ENCODE measurements at places on chromosomes 2 and 18. TPM values are rescaled to one million over a fixed set of nuclear protein-coding genes. Genes with fewer than 3 reads are reported as not detected.

- H3K27ac ChIP-seq, result no peak overlapping the region
- H3K4me1 ChIP-seq, result no peaks in the 10 kb centered on the region
- no peak for DNase-seq
- H3K27me3 ChIP-seq, result no peaks in the 10 kb centered on the region
- H3K4me3 ChIP-seq, result no peak overlapping the region
- no peaks in the 10 kb centered on the region for H3K36me3 ChIP-seq
Measured at GRCh38 chr2:238725298-238725697, 122.6 kb upstream of the TWIST2 start.

GRCh38 chr18:58438958-58439300 is 190.0 kb downstream of the ALPK2 start:
- H3K4me1 ChIP-seq, result no peaks in the 10 kb centered on the region
- H3K36me3 ChIP-seq, result no peaks in the 10 kb centered on the region
- H3K27ac ChIP-seq, result no peak overlapping the region
- no peaks in the 10 kb centered on the region for H3K27me3 ChIP-seq
- peak overlapping the region; percentile 48 for H3K4me3 ChIP-seq
- no peak for DNase-seq

FBLN7 gene
- 34.0 TPM for total RNA-seq

KLF11 gene
- total RNA-seq, result 47.2 TPM

DNA sequence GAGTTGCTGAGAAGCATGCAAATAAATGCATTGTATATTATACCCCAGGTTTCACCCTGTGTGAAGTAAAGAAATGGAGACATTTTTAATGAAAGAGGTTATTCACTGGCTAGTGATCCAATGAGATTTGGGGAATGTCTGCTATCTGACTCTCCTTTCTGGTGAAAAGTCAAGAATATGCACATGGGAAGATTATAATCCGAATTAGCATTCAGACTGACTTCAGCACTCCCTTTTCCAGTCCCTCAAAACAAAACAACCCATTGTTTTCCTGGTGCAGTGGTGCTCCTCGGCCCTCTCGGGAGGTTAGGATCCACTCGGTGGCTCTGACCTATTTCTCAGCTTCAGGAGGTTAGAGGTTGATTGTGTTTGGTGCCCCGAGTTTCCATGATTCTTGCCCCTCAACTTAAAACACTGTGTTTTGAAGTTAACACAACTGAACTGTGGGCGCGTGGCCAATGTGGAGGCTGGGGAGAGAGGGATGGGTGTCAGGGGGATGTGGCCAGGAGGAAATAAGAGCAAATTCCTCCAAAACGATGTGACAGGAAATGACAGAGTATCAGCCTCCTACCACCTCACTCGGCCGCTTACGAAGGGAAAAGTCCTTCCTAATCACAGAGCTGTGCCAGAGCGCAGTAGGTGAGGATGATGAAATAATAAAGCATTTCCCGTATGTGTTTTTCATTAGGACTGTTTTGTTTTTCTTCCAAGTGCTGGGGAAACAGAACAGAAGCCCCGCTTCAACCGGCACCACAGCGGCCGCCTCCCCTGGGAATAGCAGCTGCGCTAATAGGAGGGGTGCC is 440.1 kb downstream of the MTX2 start:
- no peak overlapping the region for H3K4me3 ChIP-seq
- no peak overlapping the region for H3K27ac ChIP-seq
- DNase-seq, result no peak
- no peaks in the 10 kb centered on the region for H3K36me3 ChIP-seq
- H3K4me1 ChIP-seq, result no peaks in the 10 kb centered on the region

SERPINB10 gene
- not detected for total RNA-seq

DNA sequence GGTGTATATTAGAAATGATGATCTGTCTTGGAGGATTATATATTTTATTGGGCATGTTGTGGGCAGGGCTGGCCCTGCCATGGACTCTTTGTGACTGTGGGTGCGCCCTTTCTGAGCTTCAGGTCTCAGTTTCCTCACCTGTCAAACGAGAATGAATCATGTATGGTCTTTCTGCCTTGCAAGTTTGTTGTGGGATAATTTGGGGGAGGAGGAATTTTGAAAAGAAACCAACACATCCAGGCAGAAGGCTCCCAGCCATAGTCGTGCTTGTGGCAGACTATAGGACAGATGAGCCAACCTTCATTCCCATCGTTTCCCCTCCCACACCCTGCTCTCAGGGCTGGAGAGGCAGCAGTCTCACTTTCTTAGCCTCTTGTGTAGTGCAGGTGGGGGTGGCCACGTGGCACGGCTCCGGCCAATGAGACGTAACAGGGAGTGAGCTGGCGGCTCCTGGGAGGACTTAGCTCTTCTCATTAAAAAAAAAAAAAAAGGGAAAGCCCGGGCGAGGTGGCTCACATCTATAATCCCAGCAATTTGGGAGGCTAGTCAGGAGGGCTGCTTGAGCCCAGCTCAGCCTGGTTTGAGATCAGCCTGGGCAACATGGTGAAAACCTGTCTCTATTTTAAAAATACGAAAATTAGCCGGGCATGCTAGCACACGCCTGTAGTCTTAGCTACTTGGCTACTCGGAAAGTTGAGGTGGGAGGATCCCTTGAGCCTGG is 63.1 kb downstream of the RHOB start:
- H3K27me3 ChIP-seq, result no peaks in the 10 kb centered on the region
- H3K4me3 ChIP-seq, result no peak overlapping the region
- no peaks in the 10 kb centered on the region for H3K4me1 ChIP-seq
- no peak for DNase-seq
- H3K36me3 ChIP-seq, result no peaks in the 10 kb centered on the region
- no peak overlapping the region for H3K27ac ChIP-seq

- H3K4me1 ChIP-seq, result peaks cover 40% of the 10 kb centered on the region
- no peaks in the 10 kb centered on the region for H3K27me3 ChIP-seq
- H3K27ac ChIP-seq, result no peak overlapping the region
- no peak overlapping the region for H3K4me3 ChIP-seq
- no peak for DNase-seq
Measured at GRCh38 chr18:79684283-79684631, 4.7 kb downstream of the CTDP1 start.

DNA sequence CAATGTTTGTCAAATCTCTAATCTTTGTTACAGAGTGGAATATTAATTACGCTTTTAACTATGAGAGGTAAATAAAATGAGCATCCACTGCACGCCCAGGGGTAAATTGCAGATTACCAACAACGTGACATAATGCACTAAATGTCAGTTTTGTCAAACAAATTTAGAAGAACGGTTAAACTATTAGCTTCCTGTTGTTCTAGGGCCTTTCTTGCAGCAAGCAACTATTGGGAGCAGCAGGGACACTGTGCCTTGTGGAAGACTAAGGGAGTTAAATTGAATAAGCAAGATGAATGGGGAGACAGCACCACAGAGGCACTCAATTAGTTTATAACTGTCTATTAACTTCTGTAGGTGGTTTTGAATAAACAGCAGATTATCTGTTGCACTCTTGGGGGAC is 391.0 kb upstream of the RAB12 start:
- H3K36me3 ChIP-seq, result no peaks in the 10 kb centered on the region
- H3K4me3 ChIP-seq, result no peak overlapping the region
- no peak overlapping the region for H3K27ac ChIP-seq
- H3K27me3 ChIP-seq, result no peaks in the 10 kb centered on the region
- no peak for DNase-seq

UGT1A3 gene
- not detected for total RNA-seq

GALNT14 gene
- not detected for total RNA-seq

DNA sequence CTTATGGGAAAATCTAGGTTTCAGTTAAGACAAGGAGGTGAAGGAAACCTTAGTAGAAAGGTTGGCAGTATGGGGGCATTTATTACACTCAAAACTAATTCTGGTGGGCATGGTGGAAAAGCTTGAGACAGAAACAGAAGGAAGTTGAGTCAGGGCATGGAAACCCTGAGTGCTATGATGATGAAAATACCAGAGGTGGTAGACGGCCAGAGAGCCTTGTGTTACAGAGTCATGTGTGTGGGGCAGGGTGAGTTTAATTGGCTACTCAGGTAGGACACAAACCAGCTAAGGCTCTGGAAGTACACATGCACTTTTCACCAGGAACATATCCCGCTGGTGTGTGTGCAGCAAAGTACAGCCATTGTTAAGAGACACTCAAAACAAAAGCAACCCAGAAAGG is 20.7 kb upstream of the FAM136A start:
- no peaks in the 10 kb centered on the region for H3K27me3 ChIP-seq
- no peak overlapping the region for H3K27ac ChIP-seq
